CD4-positive, alpha-beta memory T cell (primary cell): ENCODE measurements at places on chromosomes 3 and 15. TPM values are rescaled to one million over a fixed set of nuclear protein-coding genes. Genes with fewer than 3 reads are reported as not detected.

DNA sequence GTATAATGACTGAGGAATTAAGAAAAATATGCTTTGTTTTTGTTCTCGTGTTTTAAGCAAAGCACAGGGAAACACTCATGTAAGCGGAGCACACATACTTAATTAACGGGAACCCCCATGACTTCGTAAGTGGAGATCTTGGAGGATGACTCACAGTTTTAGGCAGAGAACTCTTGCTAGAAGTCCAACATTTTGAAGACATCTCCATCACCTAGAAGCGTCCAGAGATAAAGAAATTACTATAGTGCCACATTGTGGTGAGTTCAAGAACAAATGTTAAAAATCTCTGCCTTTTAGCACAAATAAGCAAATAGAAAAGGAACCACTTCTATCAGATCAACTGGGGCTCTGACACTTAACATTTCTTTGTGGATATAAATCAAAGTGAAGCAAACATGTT, 194.1 kb upstream of the ARHGEF26 start:
- DNase-seq = no peak
- H3K36me3 ChIP-seq = no peaks in the 10 kb centered on the region
- no peak overlapping the region for H3K27ac ChIP-seq

GRCh38 chr15:57861815-57862586, 155.5 kb downstream of the POLR2M start:
- no peaks in the 10 kb centered on the region for H3K36me3 ChIP-seq
- H3K27me3 ChIP-seq = peaks cover 2% of the 10 kb centered on the region
- DNase-seq = no peak
- H3K27ac ChIP-seq = no peak overlapping the region
- no peak overlapping the region for H3K4me3 ChIP-seq

DNA sequence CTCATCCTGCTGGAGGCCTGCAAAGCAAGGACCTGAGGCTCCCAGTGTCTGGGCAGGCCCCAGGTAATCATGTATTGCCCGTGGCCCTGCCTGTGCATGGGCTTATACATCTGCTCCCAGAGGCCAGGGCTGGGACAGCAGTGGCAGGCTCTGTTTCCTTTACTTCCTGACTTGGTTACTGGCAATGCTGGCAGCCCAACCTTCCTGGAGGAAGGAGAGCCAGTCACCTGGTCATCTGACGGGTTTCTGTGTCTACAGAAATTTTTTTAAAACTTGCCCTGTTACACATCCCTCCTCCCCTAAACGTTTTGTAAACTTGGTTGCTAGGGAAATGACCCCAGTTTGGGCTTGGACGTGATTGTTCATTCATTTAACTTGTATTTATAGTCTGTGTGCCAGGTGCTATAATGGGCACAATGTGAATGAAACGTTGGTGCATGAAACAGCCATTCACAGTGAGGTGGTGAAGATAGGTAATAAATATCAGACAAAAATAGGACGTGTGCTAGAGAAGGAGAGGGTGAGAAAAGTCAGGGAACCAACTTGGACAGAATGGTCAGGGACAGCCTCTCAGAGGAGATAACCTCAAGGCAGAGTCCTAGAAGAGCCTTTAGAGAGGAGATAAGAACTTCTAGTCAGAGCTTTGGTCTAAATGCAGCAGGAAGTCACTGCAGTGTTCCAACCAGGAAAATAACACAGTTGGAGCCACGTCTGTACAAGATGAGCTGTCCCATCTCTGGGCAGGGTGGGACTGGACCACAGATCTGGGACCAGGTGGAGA, 14.1 kb downstream of the TEX264 start:
- DNase-seq = no peak
- H3K27ac ChIP-seq = peak overlapping the region; percentile 86
- H3K36me3 ChIP-seq = peaks cover 32% of the 10 kb centered on the region
- no peak overlapping the region for H3K4me3 ChIP-seq
- H3K27me3 ChIP-seq = no peaks in the 10 kb centered on the region
- peaks cover 100% of the 10 kb centered on the region for H3K4me1 ChIP-seq

GRCh38 chr3:105866656-105867653, 1.9 kb downstream of the CBLB start:
- H3K27me3 ChIP-seq = no peaks in the 10 kb centered on the region
- peak overlapping the region; percentile 84 for H3K27ac ChIP-seq
- peak overlapping the region; percentile 93 for H3K4me3 ChIP-seq
- peaks cover 64% of the 10 kb centered on the region for H3K4me1 ChIP-seq

- no peak for DNase-seq
- no peak overlapping the region for H3K27ac ChIP-seq
- no peak overlapping the region for H3K4me3 ChIP-seq
- no peaks in the 10 kb centered on the region for H3K27me3 ChIP-seq
Observed at GRCh38 chr3:118436697-118437262, 597.9 kb downstream of the IGSF11 start.

The MOBP gene
- polyA plus RNA-seq = not detected

The SV2B gene
- polyA plus RNA-seq = not detected

The RHOV gene
- polyA plus RNA-seq = not detected

The PML gene
- 9.6 TPM for polyA plus RNA-seq

The LRRN1 gene
- not detected for polyA plus RNA-seq
